ENCODE measurements at places on chromosomes 2 and 18.

- no peak for DNase-seq
Observed at GRCh38 chr18:36205166-36205565, 17.9 kb downstream of the MOCOS start.

GRCh38 chr18:39647627-39648534, 2082.3 kb upstream of the CELF4 start:
- DNase-seq, result peak; percentile 85

DNA sequence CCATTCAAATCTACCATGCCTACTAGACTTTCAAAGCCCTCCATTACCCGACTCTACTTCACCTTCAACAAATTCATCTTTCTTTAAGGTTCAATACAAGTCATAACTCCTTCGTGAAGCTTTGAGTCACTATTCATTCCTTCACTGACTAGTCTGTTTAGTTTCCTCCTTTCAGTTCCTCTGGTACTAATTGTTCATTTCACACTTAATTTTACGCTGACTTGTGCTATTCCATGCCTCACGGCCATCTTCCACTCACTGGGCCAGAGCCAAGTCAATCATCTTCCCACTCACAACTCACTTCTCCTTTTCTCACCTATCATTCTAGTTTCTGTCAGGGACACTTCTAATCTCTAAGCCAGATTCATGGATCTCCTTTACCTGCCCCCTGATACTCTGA, 136.2 kb downstream of the MTX2 start:
- DNase-seq, result no peak

DNA sequence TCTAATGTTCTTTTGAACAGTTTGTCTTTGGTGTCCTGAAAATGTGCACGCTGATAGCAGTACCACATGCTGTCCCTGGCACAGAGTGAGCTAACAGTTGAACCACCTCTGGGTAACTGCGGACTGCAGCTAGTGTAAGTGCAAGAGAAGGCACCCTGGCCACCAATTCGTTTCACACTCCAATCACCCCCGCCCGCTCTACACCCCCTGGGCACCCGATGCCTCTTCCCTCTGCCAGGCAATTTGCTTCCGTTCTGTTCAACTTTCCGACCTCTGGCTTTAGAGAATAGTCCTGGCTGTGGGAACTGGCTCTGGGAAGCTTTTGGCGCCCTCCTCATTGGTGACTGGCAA, 1.4 kb downstream of the DOCK10 start:
- DNase-seq, result no peak

GRCh38 chr18:69401972-69402532, 1.4 kb downstream of the DOK6 start:
- no peak for DNase-seq

DNA sequence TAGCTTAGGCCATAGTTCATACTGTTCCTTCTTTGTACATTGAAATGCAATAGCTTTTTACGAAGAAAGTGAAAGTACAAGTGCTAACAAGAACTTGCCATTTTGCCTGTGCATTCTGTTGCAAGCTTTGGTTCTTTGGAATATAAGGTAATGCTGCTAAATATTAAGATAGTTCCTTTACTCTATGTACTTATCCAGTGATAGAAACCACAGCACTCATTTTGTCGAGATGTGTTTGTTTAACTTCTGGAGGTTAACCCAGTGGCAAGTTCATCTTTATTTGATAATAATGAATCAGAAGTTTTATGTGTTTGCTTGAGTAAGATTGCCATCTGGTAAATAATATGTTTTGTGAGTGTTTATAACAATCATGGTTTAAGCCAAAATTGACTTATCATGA, 373.1 kb upstream of the FANCL start:
- DNase-seq, result no peak

- DNase-seq, result no peak
Observed at GRCh38 chr2:128651000-128651399, 332.3 kb upstream of the HS6ST1 start.

DNA sequence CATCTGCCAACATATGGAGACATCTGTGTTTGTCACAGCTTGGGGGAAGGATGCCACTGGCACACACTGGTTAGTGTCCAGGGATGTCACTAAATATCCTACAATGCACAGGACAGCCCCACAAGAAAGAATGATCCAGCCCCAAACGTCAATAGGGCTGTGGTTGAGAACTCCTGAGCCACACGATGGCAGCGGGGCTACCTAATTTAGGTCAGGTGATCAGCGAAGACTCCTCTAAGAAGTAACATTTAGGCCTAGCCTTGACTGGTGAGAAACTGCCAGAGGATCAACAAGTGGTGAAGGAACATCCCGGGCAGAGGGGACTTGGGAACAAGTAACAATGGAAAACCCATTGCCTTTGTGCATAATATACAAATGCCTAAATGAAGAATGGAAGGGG, 5.0 kb upstream of the TGIF1 start:
- no peak for DNase-seq

DNA sequence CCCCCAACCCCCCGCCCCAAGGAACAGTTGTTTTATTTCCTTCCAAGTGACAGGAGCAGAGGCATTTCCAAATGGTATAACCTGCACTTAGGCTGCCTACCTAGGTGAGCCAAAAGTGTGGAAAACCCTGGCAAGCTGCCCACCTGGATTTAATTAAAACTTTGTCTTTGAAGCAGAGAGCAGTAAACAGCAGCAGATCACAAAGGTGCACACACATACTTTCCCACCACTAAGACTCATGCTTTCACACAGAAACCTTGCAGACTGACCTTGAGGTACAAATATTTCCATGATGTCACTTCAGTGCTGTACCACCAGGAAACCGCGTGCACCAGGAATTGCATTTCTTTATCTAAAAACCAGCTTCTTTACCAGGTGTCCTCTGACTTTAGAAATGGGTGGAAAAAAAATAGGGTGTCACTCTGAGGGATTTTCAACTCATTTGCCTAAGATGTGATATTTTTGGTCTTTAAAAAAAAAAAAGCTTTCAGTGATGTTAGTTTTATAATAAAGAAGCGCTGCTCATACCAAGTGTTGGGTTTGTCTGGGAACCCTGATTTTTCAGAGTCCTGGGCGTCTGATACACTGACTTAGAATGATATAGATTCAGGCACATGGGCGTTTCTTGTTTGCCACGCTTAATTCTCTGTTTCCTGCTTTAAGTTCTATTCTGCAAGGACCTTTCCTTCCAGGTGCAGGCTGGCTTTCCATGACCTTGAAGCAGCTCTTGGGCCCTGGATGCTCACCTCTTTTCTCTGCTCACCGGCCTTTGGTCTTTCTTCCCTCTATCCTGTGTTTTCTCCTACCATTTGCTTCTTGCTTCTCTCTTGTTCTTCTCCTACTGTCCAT, 70.7 kb upstream of the BCL2L11 start:
- DNase-seq, result no peak

DNA sequence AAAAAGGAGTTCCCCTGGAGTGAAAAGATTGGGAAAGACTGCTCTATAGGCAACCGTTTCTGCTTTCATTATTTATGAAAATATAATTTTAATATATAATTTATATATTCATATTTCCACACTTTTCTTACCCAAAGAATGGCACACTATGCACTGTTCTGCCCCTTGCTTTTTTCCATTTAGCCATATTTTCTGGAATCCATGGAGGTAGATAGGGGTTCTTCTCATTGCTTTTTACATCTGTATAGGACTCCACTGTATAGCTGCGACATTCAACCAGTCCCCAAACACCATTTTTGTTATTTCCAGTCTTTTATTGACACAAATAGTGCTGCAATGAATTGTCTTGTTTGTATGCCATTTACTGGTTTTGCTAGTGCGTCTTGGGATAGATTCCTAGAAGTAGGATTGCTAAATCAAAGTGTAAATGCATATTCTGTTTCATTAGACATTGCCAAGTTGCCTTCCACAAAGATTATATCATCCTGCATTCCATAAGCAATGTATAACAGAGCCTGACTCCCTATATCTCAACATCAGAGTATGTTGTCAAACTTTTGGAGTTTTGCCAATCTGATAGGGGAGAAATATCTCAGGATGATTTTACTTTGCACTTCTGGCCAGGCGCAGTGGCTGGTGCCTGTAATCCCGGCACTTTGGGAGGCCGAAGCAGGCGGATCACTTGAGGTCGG, 26.6 kb upstream of the TCF7L1 start:
- DNase-seq, result peak; percentile 88

- DNase-seq, result no peak
Observed at GRCh38 chr2:141534666-141535362, 596.0 kb downstream of the LRP1B start.

DNA sequence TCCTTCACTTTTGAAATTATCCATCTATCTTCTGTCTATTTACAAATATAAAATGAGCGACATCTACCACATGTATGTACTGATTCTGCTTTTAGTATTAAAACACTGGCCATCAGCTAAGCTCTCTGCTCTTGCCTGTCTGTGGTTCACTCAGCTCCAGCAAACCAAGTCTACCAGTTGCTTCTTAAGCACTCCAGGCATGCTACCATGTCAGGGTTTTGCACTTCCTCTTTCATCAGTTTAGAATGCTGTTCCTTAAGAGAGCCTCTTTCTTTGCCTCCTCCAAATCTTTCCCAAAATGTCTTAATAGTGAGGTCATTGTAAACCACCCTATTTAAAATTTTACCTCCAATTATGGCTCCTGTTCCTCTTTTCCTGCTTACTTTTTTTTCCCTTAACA, 59.5 kb downstream of the SCN3A start:
- no peak for DNase-seq

- peak; percentile 52 for DNase-seq
Observed at GRCh38 chr2:198116756-198117155, 312.4 kb downstream of the PLCL1 start.

Data from fibroblast of skin of abdomen (primary cell).